CD4-positive, alpha-beta T cell treated with Interleukin-12 subunit alpha and Interleukin-12 subunit beta, for 1 hour (primary cell): ENCODE measurements at places on chromosomes 7 and 10.

DNA sequence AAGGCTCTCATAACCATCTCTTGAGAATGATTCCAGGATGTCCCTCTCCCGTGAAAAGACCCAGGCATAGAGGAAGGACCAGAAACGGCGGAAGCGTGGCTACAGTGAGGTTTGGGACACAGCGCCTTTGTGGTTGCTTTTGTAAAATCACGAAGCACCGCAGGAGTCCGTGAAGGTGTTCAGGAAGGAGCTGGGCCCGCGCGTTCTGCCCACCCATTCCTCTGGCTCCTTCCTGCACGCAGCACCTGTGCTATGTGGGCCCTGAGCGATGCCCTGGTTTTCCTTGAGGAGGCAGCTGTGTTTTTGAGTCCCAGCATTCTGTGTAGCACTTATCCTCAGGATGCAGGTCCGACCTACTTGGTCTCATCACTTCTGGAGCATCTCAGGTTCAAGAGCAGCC lies 112.8 kb downstream of the TRRAP start:
- no peak for DNase-seq

DNA sequence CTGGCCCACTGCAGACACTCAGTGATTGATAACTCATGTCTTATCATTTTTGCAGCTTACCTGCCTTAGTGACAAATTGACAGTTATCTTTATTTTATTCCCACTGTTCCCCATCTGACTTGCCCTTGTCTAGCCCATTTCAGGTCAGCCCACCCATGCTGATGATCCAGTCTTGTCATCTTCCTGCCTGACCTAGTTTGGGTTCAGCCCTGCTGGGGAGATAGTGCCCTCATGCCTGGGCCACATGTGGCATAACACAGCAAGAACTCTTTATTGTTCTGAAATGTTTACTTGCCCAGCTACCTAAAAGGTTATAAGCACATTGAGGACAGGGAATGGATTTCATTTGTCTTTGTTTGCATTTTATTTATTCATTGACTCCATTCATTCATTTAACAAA lies 75.6 kb downstream of the ENTPD1 start:
- DNase-seq, result no peak

DNA sequence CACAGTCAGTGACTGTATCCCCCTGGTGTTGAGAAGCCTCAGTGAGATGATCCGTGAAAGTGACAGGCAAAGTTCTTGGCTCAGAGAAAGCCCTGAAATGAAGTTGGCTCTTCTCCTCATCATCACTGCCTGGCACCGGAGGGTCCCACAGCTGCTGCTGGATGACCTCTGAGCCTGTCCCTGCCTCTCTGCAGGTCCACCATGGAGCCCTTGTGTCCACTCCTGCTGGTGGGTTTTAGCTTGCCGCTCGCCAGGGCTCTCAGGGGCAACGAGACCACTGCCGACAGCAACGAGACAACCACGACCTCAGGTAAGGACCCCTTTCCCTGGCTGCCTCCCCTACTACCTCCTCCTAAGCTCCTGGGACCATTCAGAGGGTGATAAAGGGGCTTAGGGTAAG lies 85.5 kb downstream of the MKI67 start:
- DNase-seq, result no peak

GRCh38 chr7:117808910-117809705 lies 64.1 kb downstream of the CTTNBP2 start:
- no peak for DNase-seq

DNA sequence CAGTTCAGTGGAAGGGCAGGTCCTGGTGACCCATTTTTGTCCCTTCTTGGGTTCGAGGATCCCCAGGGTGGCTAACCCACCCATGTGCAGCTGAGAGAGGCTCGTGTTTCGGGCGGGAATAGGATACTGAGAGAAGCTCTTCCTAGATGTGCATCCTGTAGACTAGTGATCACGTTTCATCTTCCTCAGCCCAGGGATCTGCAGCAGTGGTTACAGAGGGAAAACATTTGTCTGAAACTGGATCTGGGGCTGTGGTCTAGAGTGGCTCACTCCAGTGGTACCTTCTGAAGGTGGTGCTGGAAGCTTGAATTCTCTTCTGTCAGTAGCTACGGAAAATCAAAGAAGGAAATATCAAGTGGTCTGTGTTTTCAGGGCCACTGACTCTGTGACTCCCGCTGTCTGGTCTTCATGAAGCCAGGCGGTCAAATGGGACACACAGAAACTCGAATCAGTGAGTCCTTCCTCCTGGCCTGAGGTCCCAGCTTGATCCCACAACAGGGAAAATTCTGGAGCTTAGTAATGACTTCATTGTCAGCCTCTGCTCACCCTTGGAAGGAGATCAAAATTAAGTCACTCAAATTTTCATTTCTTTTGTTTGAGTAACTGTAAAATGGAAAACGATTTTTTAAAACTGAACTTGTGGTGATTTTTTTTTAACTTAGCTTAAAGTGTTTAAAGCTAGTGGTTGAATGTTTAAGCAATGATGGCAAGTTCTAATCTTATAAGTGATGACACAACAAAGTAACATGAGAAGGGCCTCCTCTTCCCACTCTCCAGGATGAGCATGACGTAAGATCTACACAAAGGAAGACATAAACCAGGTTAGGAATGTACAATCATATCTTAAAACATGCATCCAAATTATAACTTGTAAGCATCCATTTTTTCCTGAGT lies 469.3 kb upstream of the KLF6 start:
- DNase-seq, result no peak

DNA sequence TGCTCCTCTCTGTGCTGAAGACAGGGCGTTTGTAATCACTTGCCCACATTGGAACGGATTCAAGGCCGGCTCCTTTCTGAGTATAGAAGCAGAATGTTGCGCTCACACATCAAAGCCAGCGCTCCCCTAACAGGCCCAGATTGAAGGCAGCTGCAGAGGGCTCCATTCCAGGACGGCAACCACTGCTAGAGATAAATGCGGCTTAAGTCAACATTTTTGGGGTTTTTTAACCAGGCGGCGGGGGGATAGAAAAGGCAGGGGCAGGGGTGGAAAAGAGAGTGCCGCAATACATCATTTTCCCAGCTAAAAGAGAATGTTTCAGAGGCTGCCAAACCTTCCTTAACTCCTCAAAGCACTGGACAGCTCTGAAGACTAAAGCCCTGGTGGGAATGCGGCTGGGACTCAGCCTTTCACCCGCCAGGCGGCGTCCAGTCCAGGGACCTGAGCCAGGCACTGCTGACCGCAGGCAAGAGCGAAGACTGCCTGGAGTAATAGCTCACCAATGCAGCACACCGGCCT lies 189.6 kb downstream of the TNS3 start:
- DNase-seq, result no peak

- DNase-seq, result no peak
Observed at GRCh38 chr10:109412353-109412752, 511.0 kb downstream of the XPNPEP1 start.

- no peak for DNase-seq
Observed at GRCh38 chr7:129517931-129518330, 15.6 kb downstream of the SMKR1 start.

DNA sequence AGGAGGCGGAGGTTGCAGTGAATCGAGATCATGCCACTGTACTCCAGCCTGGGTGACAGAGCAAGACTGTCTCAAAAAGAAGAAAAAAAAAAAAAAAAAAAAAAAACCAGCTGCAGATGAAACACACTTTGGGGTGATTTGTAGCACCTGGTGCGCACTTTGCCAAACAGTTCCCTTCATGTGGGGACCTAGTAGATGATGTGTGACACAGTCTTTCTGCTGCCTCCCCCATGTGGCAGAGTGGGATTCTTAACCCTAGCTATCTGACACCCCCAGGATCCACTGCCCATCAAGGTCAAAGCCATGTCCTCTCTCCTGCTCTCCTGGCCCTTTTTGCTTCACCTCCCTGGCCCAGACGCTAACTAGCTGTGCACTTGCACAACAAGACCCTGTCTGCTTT lies 52.1 kb upstream of the PDZD8 start:
- no peak for DNase-seq

DNA sequence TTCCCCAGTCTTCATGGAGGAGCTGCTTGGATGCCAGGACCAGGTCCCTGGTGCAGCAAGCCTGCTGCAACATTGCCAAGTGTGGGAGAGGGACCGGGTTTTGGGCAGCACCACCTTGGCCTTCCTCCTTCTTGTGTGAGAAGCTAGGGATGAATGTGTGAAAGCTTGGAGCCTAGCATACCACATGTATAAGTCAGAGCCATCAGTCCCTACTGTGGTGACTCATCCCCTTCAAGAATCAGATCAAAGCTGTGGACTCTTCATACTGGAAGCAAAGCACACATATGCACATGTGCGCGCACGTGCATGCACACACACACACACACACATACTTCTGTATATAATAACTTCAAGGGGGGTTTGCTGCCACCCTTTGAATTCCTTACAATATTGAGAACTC lies 527.8 kb downstream of the LRMDA start:
- no peak for DNase-seq

DNA sequence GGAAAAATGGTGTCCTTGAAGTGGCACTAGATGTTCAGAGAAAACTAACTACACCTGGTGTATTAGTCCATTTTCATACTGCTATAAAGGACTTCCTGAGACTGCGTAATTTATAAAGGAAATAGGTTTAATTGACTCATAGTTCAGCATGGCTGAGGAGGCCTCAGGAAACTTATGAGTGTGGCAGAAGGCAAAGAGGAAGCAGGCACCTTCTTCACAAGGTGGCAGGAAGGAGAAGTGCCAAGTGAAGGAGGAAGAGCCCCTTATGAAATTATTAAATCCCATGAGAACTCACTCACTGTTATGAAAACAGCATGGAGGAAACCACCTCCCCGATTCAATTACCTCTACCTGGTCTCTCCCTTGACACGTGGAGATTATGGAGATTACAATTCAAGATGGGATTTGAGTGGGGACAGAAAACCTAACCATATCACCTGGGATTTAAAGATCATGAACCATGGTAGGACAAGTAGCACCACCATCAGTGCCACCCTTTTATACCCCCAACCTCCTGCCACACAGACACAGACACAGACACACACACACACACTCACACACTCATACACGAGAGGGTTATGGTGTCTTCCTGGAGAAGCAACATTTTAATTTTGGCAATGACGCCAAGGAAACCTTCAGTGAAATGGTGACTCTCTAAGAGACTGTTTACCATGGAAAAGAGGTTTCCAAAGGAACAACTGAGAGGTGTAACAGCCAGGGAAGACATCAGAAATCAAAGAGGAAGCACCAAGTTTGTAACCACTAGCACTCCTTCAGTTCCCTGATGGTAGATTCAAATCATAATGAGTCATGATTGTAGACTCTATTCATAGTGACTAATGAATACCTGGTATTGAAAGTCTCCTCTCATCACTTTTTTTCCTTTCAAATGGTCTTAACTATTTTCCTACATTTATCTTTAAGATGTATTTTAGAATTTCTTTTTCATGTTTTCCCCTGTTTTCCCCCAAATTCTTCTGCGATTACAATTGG lies 41.8 kb upstream of the WNT16 start:
- no peak for DNase-seq

DNA sequence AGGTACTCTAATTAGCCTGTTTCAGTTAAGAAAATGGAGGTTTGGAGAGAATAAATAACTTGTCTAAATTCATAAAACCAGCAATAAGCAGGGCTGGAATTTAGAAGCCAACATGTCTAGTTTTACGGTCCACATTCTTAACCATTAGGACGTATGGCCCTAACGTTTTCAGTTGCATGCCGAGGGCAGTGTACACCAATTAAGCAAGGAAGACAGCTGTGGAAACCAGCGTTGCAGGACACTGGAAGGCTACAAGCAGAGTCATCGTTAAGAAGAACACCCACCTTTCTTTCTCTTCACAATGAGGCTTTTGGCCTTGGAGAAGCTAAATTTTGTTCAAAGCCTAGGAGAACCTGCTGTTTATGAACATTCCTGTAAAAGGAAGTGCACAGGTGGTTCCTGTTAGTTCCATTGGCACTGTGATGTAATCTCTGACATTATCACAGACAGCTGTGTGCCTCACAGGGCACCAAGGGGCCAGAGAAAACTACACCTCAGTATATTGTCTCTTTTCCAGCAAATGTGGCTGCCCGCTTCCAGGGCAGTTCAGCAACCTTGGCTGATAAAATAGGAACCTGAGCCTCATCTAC lies 21.0 kb downstream of the MPP7 start:
- DNase-seq, result no peak
